ENCODE measurements at places on chromosomes 4 and X.
A peak's percentile ranks its signal among the peaks of the same experiment; 100 is the strongest.

GRCh38 chrX:108494406-108495090 is 54.9 kb downstream of the COL4A5 start:
- no peak for DNase-seq

- DNase-seq, result no peak
Measured at GRCh38 chrX:140040386-140040785, 75.1 kb upstream of the CXorf66 start.

GRCh38 chrX:10006770-10007169 is 39.6 kb downstream of the CLDN34 start:
- no peak for DNase-seq

GRCh38 chr4:105122350-105122749 is 24.3 kb upstream of the TET2 start:
- no peak for DNase-seq

DNA sequence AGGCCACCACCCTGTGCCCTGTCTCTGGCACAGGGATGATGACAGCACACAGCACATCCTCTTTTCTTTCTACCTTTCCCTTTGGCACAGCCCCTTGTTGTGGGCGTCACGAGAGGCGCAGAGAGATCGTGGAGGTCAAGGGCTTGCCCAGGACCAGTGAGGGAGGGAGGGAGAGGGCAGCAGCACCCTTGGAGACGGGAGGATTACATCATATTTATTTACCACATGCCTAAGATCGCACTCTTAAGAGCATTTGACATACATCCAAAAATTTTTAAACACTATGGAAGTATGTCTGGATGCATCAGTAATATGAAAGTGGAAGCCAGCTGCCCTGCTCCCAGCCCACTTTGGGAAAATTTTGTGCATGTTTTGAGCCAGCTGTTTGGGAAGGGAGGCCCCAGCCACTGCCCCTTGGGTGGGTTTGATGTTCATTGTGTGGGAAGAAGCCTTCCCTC is 12.7 kb downstream of the WFS1 start:
- DNase-seq, result no peak

DNA sequence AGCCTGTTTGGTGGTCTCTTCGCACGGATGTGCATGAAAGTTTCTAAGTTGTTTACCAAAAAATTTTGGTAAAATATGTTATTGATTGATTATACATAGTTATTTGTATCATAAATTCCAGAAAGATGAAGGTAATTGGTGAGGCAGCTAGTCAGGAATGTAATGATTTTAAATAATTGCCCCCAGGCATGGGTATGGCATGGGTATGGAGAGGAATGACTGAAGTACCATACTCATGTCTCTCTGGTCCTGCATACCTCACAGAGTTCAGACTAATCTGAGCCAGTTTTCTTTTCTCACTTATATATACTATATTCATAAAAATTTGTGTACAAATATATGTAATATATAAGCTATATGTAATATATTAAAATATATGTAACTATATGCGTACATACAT is 329.0 kb upstream of the TECRL start:
- no peak for DNase-seq

DNA sequence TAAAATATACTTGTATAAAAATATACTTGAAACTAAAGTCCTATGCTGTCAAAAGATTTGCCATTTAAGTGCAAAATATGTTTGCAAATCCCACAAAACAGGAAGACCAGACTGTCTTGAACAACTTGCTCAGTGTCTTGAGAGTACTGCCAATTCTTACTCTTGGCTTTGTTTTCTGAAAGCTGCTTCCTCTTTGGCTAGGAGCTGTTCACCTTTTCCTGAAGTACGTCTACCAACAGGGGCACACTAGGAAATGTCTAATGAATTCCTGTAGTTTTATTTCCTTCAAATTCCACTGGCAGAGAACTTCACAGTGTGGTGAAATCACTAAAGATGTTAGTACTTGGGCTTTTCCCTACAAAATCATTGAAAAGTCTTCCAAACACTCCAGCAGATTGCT is 46.4 kb upstream of the ABCG2 start:
- no peak for DNase-seq

DNA sequence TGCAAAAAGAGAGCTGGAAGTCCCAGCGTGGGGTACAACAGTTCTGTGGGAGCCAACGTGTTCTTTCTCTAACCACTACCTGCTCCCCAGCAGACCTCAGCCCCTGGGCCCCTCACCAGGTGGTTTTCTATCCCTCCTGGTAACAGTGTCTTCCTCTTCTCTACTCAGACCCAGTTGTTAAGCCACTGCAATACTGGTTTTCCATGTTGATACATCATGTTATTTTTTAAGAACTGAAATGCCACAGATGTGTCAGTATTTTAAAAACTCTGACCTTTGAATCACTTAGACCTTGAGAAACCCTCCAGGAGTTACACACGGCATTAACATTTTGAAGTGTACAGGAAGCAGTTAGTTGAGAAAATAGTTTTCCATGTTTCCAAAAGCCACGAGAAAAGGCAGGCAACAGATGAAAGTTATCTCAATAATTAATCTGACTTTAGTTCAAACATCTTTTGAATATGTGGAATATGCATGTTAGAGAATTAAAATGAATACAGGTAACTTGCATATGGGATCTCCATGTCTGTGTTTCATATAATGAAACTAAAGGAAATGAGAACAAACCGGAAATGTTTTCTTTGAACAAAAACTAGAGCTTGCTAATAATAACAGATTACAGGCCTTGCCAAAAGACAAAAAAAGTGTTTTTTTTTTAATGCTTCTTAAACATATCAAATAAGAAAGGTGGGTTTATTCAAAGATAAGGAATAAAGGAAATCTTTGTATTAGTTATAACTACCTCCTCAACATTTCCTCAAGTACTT is 108.8 kb downstream of the ZNF827 start:
- DNase-seq, result no peak

DNA sequence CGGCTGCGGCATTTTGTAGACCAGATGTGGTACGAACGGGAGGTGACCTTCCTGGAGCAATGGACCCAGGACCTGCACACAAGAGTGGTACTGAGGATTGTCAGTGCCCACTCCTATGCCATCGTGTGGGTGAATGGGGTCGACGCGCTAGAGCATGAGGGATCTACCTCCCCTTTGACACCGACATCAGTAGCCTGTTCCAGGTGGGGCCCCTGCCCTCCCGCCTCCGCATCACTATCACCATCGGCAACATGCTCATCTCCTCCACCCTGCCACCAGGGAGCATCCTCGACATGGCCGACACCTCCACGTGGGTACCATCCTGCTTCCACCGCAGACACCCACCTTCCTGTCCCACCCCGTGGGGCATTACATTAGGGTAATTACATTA is 46.2 kb downstream of the SMARCA5 start:
- no peak for DNase-seq

DNA sequence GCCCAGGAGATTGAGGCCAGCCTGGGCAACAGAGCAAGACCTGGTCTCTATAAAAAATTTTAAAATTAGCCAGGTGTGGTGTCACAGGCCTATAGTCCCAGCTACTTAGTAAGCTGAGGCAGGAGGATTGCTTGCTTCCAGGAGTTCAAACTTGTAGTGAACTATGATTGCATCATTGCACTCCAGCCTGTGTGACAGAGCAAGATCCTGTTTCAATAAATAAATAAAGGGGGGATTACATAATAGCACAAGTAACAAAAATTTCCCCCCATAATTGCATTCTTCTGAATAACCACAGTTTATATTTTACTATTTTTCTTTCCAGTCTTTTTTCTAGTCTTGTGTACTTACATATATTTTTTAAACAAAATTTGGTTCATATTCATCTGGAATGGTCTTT is 135.6 kb downstream of the CHIC2 start:
- DNase-seq, result no peak

DNA sequence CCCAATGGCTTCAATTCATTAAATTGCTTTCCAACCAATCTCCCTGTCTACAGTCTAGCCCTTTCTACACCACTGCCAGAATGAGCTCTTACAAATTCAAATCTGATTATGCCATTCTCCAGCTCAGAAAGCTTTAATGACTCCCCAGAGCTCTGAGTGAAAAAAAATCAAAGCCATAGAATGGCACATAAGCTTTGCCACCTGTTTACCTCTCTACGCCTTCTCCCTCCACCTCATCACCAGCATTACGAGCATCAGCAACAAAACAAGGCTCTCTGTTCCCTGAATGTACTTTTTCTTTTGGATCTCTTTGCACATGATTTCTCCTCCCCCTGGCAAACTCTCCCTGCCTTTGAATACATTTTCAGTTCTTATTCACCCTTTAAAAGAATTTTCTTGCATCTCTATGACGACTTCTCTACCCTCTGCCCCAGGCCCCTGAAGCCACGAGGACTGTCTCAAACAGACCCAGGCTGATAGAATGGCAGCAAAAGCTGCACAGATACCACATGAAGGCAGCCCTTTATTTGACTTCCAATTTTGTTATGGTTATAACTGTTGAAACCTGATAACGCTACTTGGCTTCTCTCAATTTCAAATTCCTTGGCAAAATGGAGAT is 516.0 kb downstream of the PCDH7 start:
- DNase-seq, result peak; percentile 87

GRCh38 chr4:1406394-1406980 is at the start of gene NKX1-1:
NKX1-1 (minus strand) TSS chr4:1406442; CDS start chr4:1406442, 0 bp downstream.
- DNase-seq, result no peak

DNA sequence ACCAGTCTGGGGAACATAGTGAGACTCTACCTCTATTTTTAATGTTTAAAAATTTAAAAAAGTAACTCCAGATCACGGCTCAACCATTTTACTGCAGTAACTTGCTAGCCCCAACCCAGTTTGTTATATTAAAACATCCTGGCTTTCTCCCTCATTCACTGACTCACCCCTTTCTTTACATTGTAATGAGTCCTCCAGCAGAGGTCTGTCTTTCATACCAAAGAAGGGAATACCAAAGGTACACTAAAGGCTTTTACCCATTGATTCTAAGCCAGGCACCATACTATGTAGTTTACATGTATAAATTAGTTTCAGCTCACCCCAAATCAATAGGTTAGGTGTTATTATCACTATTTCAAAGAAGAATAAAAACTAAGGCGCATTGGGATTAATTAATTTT is 286.9 kb downstream of the PACRGL start:
- DNase-seq, result no peak

Measured in NCI-H1436 treated with DMSO at 0.1 percent for 48 hours (cell line).